ENCODE measurements at places on chromosomes 12 and 14.
A peak's percentile ranks its signal among the peaks of the same experiment; 100 is the strongest.

DNA sequence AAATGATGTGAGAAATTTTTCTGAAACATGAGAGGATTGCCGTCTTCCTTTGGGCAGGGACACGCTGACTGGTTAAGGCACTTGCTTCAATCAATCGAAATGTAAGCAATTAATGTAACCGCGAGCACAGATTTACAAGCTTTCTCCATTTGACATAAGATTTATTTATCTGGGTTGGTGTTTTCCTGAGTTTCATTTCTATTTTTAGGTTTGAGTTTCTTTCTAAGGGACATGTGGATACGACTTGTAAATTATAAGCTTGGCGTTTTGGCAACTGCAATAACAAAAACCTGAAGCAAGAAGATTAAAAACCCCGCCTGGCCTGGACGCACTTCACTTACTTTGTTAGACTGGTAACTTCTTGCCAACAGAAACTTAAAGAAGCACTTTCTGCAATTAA, 20.3 kb upstream of the SINHCAF start:
- DNase-seq = no peak

GRCh38 chr14:22650046-22650739, 6.0 kb upstream of the OR6J1 start:
- no peak for DNase-seq

GRCh38 chr14:23776296-23776695, 140.1 kb downstream of the DHRS2 start:
- no peak for DNase-seq

- DNase-seq = no peak
Observed at GRCh38 chr14:94581127-94581999, at the start of gene SERPINA5. Gene SERPINA5, plus strand, starts transcription at chr14:94581426. Its CDS starts 5,937 bp downstream, at chr14:94587363.

GRCh38 chr14:104800771-104801519, at the start of gene ZBTB42:
Gene ZBTB42, plus strand, starts transcription at chr14:104801101. Its CDS starts 97 bp downstream, at chr14:104801198.
- DNase-seq = no peak

- no peak for DNase-seq
Observed at GRCh38 chr12:123032736-123033391, 52.4 kb downstream of the ARL6IP4 start.

DNA sequence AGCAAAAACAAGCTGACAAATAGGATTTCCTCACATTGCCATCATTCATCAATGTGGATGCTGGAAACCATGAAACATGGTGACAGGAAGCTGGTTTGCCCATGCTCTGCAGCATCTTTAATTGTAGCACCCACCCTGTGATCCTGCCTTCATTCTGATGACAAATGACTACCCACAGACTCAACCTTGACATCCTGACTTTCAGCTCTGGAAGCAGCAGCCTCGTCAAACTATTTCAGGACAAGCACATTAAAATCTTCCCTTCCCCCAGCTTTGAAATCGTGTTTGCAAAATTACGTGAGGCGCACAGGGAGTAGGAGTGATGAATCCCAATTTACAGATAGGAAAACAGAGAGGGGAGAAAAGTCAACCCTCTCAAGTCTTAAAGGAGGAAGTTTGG, 285.5 kb downstream of the GLT1D1 start:
- no peak for DNase-seq

DNA sequence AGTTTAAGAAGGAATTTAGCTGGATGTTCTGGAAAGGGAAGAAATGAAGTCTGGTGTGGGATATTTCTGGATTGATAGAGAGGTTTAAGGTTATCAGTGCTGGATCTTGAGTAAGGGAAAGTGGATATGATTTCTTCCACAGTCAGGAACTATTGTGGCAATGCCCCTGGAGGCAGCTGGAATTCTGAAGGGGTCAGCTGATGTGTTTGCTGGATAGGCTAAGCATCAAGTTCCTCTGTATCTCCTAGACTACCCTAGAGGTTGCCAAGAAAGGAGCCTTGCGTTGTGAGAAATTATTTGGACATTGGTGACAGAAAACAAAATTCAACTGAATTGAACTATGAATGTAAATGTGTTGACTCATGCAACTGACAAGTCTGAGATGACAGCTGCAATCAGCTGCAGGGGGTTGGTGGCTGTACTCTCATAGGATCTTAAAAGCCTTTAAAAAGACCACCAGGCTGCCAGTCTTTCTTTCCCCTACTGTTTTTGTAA, 244.4 kb downstream of the ATXN7L3B start:
- no peak for DNase-seq

- DNase-seq = no peak
Observed at GRCh38 chr14:52835122-52835903, 43.9 kb upstream of the GNPNAT1 start.

DNA sequence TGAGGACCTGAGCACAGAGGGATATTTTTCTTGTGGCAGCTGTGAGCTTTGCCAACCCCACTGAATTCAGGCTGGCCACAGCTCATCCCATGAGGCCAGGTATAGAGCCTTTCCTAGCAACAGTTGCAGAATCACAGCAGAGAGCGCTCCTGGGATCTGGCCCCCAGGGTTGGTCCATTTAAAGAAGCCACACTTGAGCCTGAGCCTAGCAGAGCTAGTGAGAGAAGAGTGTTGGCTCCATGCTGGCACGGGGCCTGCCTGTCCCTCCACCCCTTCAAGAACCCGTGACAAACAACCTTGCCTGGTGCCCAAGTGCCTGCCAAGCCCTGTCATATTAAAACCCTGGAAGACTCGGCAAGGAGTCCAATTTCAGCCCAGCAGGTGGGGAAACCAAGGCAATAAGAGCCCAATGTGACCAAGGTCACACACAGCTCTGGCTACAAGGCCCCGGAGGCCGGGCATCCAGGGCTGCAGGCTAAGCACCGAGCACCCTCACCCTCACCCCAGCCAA, 91.6 kb downstream of the LRRC74A start:
- peak; percentile 52 for DNase-seq

DNA sequence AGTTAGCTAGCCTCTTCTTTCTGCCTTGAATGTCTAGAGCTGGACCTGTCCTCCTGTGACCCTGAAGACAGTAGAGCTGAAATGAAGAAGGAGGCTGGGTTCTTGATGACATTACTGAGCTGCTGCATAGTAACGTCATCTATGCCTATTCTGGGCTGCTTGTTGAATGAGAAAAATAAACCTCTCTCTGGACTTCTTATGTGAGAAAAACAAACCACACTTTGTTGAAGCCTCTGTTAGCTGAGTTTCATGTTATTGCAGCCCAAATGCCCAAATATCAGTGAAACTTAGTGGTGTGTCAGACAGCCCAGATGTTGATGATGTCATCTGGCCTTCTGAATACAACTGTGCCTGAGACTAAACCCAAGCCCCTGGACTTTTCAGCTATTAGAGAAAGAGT, 67.0 kb upstream of the MAX start:
- DNase-seq = no peak

DNA sequence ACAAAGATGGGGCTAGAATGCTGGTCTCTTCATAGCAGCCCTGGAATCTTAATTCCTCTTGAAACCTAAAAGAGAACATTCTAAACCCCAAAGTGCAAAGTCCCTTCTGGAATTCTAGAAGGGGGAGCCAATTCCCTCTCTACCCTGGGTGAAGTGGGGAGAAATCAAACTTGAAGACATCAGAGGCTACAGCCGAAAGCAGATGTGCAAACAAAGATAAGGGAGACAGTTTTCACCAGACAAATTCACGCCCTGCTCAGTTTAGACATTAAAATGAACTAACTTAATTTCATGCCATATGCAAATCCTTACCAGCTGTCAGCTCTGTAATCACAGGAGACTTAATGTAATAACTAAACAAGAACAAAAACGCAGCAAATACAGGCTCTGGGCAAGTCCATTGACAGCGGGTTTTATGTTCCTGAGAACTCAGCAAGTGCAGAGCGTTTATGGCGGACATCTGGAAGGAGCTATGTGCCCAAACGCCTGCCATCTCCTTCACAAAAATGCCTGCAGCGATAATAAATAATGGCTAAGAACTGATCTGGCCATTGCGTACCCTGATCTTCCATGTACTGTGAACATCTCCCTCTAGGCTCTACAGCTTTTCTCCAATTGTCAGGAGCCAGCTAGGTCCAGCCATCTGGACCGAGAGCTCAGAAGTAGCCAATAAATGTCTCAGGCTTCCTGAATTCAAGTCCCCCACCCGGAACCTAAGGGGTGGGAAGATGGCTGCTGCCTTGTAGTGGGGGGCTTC, 19.1 kb upstream of the FICD start:
- no peak for DNase-seq

DNA sequence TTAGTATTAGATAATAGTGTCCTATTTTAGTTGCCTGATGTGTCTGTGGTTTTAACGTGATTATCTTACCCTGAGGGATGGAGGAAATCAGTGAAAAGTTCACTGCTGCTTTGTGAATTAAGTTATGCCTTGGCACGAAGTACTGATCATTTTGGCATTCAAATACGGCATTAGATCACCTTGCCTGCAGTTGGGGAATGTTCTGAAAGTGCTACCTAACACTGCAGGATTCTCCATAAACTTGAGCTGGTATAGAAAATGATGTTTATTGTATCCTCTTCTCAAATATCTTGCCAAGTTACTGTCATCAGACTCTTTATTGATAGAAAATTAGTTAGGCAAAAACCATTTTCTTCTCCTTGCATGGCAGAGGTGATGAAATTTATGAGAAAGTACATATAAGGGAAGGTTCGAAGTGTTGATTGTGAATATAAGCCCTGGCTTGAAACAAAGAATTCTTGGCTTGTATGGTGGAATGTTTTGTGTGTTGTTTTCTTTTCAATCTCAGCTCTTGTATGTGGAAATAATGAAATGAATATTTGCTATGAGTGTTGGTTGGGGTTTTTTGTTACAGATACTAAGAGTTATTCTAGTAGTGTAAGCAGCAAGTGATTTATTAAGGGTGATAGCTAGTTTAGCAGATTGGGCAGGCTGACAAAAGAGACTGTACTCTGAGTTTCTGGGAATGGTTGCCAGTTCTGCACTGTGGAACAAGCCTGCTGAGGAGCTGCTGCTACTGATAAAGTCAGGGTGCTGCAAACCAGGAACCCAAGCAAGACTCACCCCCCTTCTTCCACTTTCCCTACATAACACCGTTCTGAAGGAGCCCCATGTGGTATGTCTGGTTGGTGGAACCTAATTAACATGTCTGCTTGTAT, 448.3 kb downstream of the PCNX1 start:
- DNase-seq = no peak

- DNase-seq = no peak
Observed at GRCh38 chr12:115268451-115268850, 584.5 kb upstream of the TBX3 start.

- DNase-seq = no peak
Observed at GRCh38 chr12:132593938-132594358, 16.4 kb downstream of the LRCOL1 start.

- DNase-seq = no peak
Observed at GRCh38 chr14:53979113-53979681, 22.6 kb upstream of the BMP4 start.

DNA sequence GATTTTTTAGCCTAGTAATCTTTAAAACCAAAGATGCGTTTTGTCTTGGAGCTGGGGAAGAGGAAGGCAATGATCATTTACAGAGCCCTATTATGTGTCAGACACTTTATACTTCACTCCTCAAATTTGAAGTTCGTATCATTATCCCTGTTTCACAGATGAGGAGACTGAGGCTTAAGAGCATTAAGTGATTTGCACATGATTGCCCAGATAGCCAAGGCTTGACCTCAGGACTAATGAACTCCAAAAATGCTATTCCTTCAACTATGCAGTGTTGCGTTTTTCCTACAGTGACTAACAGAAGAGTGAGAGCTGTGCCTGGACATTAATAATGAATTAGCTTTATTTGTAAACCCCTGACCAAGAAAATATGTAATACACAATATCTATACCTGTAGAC, 136.8 kb upstream of the EEA1 start:
- no peak for DNase-seq

DNA sequence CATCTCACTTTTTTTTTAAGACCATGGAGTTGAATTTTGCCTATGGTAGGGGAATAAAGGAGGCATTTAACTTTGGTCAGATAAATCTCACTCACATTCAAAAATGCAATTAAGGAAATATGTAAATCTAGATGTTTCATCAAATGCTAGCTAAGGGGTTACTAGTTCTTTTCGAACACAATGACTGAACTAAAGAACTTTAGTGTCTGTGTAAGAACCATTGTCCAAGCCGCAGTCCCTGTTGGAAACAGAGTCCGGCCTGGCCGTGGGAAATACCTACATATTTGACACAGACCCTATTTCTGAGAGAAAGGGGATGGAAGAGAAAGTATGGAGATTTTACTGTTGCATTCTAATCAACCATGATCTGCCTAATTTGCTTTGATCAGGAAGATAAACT, 17.4 kb downstream of the LGR5 start:
- DNase-seq = no peak

DNA sequence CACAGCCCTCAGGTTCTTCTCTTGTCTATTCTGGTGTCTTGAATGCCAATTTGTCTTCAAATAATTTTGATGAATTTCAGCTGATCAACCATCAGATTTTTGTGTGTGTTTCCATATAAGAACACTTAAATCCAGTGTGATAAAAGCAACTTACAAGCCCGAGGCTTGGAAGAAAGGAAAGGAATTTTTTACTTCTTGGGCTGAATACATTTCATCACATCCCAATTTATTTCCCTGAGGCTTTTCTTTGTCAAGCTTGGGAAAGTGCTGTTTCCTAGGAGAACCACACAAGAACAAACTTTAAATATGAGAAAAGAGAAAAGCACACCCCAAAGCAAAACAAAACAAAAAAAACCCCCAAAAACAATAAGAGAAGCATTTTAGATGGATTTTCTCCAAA, 26.6 kb downstream of the GPRC5D start:
- no peak for DNase-seq

DNA sequence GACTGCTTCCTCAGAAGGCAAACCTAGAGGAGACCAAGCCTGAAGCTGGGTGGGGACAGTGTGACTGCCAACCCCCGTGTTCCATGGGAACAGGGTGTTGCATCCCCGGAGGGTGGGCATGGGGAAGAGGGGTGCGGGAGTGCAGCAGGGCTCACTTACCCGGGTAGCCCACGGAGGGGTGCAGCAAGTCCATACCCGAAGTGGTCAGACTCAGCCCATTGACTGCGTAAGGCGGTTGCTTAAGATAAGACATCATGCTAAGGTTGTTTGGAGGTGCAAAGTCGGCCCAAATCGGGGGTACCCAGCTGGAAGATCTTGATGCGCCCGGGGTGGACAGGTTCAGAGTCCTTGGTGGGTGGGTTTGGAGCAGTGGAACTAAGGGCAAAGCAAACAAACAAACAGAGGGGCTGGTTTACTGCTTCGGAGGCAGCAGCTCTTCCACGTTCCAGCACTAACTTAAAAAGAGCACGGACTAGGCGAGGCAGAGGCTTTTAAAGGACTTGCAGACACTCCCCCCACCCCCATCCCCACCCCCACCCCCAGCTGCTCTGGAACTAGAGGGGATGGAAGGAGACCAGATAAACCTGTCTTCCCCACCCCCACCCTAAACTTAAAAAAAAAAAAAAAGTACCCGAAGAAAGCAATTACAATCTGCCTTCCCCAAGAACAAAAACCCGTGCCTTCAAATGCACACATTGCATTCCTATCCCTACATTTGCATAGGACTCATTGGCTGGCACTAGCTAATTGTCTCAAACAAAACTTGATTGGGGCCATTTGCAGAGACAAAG, 4.9 kb downstream of the OTX2 start:
- DNase-seq = no peak

- no peak for DNase-seq
Observed at GRCh38 chr12:4024701-4025100, 151.5 kb upstream of the PARP11 start.
